H54 (cell line): ENCODE measurements at places on chromosomes 3 and 15.

DNA sequence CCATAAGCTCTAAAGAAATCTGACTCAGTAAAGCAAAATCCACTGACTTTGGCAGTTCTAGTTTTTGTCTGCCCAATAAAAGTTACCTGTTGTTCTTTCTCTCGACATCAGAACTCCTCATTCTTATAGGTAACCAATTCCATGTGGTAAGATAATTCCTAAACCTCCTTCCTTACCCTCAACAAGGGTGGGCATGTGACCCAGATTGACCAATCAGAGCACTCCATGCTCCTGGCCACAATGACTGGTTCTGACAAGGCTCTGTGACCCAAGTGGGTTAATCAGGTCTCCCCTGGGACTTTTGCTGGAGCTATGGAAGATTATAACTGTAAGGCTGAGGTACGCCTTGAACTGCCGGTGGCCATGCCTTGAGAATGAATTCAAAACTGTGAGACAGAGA, 31.7 kb downstream of the LINS1 start:
- no peak for DNase-seq

DNA sequence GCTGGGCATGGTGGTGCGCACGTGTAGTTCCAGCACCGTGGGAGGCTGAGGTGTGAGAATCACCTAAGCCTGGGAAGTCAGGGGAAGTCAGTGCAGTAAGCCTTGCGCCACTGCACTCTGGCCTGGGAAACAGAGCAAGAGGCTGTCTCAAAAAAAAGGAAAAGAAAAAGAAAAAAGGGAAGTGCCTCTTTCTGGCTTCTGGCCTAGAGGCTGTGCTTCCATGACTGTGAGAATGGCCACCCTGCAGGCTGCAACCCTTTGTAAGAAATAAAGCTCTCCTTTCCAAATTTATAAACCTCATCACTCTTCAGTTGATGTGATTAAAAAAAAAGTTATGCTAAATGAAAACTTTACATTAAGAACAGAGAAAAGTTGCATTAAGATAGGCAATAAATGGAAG, 774.3 kb downstream of the TUSC7 start:
- DNase-seq, result no peak

GRCh38 chr3:106840319-106840718, 536.9 kb upstream of the CCDC54 start:
- DNase-seq, result no peak

DNA sequence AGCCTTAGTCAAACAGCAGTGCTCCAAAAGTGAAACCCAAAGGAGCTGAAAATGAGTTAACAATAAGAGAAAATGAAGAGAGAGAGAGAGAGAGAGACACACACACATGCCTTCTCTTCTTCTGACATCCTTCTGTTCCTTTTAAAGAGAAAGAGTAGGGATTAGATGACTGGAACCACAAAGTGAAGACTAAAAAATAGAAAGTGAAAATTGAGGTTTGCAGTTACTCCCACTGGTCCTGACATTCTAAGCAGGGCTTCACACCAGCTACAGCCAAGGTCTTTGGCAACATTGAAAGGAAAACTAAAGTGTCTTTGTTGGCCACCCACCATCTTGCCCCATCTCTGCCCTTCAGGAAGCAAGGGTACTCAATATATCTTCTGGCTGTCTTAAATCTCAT, 59.2 kb downstream of the USP50 start:
- DNase-seq, result no peak

DNA sequence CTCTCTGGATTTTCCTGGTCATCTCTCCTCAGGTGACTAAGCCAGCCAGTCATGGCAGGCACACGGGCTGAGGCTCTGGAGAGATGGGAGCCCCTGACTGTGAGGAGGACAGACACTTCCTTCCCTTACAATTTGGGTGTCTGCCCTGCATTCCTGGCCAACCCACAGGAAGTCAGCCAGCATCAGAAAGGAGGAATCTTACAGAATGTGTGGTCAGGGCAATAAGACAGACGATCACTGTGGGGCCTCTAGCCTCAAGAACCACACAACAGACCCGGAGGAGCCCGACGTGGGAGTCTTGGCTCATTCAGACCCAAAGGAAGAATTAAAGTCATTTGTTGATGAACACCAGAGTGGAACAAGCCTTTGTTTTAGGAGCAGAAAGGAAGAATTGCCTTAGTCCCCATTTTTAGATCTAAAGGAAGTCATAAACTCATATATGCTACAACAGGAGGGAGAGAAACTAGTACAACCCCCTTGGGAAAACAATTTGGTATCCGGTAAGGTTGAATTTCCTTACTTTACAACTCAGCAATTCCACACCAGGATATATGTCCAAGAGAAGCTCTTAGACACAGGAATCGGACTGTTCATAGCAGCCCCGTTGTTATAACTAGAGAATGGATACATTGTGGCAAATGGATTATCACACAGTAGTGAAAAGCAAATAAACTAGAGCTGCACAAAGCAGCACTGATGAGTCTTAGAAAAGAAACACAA, 62.2 kb downstream of the ABTB1 start:
- peak; percentile 80 for DNase-seq

- no peak for DNase-seq
Observed at GRCh38 chr3:151798466-151798865, 15.4 kb upstream of the AADAC start.

DNA sequence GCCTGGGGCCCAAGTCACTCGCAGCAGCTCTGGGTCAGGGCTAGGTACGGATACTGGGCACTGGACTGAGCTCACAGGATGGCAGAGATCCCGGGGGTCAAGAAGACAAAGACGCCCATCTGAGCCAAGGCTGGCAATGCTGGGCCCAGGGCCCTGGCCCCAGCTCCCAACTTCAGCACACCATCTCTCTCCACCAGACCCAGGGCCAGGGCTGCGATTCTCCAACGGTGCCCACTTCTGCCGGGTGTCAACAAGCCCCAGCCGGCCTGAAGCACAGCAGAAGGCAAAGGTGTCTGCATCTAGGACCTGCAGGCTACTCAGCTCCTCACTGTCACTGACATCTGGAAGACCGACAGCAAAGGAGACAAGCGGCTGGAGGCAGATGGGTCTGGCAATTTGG, 8.6 kb downstream of the WDR73 start:
- no peak for DNase-seq

- DNase-seq, result no peak
Observed at GRCh38 chr15:40696228-40696627, 1.3 kb downstream of the RAD51 start.

DNA sequence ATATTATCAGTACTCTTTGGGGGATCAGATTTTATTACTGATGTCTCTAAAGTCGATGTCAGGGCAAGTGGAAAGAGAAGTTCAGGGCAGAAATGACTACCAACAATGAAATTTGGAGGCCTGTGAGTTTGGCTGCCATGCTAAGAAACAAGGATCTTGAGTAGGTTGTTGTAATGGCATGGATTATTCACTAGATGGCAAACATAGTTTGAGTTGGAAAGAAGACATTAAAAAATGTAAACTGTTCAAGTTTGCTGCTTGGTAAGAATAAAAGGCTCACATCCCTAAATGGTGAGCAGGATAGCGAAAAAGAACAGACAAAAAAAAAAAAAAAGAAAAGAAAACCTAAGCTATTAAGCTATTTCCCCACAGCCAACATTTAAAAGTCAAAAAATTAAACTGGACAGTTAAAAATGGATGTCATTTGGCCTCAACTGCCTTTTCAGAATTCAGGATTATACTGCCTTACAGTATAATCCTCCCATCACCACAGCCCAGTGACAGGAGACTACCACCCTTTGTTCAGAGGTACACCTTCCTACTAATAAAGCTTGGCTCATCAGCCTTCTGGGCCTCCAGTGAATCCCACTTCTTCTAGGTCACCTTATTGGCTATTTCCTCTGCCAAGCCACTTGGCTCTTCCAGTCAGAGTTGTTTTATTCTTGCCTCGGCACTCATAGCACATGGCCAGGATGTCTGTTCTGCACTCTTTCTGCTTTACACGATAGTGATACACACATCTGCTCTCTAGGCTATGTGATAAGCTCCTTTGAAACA, 163.7 kb downstream of the PLD1 start:
- no peak for DNase-seq

- no peak for DNase-seq
Observed at GRCh38 chr3:112958811-112959560, 15.9 kb downstream of the CD200R1 start.

GRCh38 chr3:8867646-8868045, 95.6 kb downstream of the RAD18 start:
- no peak for DNase-seq

DNA sequence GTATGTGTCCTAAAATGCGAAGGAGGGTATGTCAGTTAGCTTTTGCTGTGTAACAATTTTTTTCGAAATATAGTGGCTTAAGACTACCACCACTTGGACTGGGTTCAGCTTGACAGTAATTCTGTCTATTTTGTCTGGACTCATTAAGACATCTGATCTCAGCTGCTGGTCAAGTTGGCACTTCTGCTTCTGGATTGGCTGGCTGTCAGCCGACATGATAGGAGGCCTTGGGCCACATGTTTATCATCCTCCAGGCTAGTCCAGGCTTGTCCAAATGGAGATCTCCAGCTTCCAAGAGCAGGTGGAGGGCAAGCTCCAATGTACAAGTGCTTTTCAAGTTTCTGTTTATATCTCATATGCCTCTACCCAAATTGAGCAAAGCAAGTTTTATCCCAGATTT, 95.9 kb downstream of the GALK2 start:
- DNase-seq, result no peak

DNA sequence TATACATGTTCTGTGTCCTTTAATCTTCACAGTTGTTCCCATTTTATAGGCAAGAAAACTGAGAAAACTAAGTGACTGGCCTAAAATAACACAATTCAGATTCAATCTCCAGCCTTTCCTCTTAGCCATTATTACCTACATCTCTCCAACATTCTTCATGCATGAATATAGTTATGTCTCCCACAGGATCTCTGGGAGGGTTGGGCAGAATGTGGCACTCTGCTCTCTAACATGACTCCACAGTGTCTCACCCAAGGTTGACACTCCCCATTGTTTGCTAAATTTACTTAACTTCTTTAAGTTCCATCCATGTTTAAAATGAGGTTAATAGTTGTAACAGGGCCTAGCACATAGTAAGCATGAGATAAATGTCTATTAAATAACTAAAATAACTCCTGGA, 276.3 kb downstream of the ERC2 start:
- DNase-seq, result no peak

GRCh38 chr15:71916834-71917233, 106.5 kb downstream of the NR2E3 start:
- DNase-seq, result no peak

DNA sequence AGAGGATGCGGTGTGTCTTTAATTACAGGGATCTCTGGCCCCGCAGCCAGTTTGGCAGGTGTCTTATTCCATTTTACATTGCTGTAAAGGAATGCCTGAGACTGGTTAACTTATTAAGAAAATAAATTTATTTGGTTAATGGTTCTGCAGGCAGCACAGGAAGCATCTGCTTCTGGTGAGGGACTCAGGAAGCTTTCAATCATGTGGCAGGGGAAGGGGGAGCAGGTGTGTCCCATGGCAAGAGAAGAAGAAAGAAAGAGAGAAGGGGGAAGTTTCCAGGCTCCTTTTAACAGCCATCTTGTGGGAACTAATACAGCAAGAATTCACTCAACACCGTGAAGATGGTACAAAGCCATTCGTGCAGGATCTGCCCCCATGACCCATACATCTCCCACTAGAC, 128.0 kb upstream of the CRBN start:
- no peak for DNase-seq

DNA sequence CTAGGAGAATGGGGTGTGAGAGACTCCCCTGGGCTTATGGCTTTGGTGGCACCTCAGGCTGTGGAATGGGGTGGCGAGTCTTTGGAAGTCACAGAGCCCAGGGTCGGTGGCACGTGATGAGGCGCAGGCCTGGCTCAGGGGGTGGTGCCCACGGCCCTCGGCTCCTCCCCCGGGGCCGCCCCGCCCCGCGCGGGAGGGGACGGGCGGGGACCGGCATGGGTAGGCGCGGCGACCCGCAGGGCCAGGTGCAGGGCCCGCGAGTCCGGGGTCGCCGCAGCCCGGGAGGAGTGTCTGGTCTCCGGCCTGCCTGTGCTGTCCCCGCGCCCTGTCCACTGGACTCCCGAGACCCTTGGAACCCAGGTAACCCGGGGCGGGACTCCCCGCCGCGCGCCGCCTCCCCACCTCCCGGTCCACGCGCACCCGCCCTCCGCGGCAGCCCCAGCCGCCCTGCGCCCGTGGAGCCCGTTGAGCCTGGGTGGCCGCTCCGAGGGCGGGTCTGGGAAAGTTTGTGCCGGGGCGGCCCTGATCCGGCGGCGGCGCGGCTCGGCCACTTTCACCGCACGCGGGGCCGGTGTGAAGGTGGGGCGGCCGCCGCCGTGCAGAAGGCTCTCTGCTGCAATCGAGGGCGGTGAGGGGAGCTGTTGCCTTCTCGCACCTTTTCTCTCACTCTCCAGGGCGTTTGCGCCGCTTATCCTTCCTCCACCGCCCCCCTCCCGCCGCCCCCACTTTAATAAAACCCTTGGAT, at the start of gene PAQR5:
Gene PAQR5 (plus strand): TSS at position 216 of the 745 bp plus-strand sequence. CDS start 61,169 bp downstream, outside the sequence.
- peak; percentile 57 for DNase-seq

DNA sequence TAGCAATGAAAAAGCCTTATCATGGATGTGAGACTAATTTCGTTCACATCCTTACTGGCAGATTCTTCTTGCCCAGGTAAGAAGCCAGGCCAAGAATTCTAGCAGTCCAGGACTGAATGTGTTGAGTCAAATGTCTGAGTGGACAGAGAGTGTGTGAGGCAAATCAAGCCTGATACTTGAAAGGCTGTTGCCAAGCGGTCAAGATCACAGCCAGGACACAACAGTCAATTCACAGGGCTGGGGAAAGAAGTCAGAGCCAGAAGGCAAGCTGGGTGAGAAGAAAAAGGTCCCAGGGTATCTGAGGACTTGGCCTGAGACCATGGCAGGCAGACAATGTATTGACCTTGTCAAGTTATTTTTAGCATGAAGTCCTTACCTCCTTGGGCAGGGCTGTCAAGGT, 301.3 kb downstream of the ZNF385D start:
- DNase-seq, result no peak
